Stimulated activated effector memory CD8-positive, alpha-beta T cell treated with anti-CD3 and anti-CD28 coated beads, Interleukin-12 subunit alpha, Interleukin-12 subunit beta, amount 100 ng/mL, for 72 hours (primary cell): ENCODE measurements at places on chromosomes 6 and 20.

DNA sequence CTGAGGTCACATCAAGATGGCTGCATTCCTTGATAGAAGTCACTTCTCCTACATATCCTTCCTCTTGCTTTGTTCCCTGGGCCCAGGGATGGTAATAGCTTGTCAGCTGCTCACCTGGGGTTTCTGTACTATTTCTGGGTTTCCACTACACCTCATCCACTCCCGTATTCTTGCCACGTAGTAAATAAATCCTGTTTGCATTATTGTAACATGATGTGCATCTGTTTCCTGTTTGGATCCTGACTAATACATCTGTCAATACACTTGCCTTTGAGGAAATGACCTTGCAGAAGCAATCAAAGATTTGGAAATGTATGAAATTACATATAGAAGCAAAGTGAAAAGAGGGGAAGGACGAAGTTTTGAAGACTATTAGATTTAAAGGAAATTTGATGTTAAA is 619.0 kb downstream of the PHF3 start:
- no peak for DNase-seq

DNA sequence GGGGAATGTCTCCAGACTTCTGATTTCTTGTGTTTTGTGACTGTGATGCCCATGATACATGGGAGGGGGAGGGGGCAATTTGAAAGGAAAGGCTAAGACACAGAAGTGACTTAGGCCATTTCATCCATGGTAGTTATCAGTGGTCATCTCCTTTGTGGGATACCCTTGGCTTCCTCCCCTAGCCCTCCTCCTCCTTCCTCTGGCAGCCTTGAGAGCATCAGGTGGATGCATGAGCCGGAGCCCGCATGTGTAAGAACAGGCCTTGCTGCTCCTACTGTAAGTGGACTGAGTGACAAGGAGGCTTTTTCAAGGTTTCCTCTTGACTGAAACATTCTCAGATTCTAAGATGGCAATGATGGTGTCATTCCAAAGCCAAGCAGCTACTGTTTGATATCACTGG is 874 bp downstream of the CD83 start:
- peak; percentile 57 for DNase-seq

GRCh38 chr6:24969343-24969860 is 33.6 kb upstream of the RIPOR2 start:
- DNase-seq, result no peak

DNA sequence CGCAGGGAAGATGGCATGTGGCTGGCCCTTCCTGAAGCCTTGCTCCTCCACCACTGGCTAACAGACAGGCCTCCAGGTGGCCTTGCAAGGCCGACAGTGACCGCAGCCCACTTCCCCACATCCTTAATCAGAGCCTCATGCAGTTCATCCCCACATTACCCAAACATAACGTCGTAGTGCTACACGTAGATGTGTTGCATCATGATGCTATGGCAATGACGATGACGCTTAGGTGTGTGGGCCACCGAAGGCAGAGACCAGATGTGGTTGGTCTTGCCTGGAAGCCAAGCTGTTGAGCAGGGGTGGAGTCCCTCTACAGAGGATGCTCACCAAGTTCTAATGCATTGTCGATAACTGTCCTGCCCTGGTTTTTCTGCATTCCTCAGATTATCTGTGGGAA is 5.6 kb downstream of the CD93 start:
- no peak for DNase-seq

DNA sequence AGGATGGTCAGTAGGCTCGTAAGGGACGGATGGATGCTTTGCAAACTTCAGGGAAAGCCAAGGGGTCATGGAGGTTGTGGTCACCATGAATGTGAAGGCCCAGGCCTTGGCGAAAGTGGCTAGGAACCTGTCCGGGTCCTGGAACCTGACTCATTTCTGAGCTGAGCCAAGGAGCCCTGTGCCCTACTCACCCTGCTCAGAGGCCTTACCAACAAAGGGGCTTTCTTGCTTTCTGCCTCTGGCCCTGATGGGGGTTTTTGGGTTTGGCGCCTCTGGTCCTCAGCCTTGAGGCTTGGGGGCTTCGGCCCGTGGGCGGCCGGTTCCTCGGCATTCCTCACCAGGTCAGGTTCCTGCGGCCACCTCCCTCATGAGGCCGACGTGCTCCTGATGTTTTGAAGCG is 155.1 kb downstream of the DTNBP1 start:
- no peak for DNase-seq

GRCh38 chr6:3314621-3315467 is 56.1 kb downstream of the PSMG4 start:
- DNase-seq, result no peak

DNA sequence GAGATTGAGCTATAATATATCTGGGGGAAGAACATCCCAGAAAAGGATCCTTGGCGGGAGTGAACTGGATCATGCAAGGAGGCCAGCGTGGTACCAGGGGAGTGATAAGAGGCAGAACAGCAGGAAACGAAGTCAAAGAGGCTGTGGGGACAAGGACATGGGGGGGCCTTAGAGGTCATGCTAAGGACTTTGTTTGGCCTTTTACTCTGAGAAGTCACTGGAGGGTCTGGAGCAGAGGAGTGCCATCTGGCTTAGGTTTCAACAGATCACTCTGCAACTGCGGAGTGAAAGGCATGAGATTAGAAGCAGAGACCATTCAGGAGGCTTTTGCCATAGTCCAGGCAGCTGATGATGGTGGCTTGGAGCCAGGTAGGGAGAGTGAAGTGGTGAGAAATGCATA is 24.3 kb downstream of the MRAP2 start:
- DNase-seq, result no peak

DNA sequence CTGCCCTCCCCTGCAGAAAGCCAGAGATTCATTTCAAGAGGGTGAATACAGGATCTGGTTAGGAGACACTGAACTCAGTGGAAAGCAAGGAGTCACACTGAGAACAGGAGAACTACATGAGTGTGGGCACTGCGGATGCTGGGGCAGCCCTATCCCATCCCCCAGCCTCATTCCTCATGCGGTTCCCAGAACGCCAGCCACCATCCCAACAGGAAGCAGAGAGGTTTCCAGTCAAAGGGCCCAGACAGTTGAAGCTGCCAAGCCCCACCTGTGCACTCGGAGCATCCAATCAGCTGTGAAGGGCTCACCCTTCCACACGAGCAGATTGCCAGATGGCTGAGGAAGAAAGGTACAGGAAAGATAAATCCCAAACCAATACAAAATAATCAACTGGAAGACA is 50.7 kb upstream of the PRND start:
- DNase-seq, result no peak

DNA sequence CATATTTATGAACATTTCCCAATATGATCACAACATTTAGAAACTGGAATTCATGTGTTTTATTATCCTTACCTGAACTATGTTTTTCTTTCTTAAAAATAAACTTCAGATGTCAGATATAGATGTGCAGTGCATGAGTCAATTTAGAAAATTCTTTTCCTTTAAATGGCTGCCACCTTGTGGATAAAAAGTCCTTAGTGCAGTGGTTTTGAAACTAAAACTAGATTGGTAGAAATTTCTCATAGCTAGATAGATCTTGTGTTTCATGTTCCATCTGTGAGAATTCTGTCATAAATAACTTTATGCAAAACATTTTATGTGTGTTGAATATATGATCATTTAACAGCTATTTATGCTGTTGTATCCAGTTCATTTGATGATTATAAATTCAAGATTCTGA is 134.9 kb downstream of the KLHL32 start:
- DNase-seq, result no peak

DNA sequence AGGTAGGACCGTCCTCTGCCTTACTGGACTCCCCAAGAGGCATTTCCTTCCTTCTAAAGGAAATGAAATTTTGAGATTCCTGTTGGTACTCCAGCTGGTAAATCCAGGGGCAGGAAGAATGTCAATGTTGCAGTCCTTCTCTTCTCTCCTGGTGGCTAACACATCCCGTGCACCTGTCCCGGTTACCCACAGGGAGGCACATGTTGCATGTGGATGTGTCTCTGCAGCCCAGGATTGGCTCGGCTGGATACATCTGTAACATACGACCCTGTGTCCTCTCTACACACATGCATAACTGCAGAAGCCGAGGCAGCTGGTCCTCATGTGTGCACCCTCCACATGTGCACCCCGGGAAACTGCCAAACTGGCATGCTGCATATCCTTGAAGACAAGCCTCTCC is 1.3 kb upstream of the LRFN2 start:
- DNase-seq, result no peak

DNA sequence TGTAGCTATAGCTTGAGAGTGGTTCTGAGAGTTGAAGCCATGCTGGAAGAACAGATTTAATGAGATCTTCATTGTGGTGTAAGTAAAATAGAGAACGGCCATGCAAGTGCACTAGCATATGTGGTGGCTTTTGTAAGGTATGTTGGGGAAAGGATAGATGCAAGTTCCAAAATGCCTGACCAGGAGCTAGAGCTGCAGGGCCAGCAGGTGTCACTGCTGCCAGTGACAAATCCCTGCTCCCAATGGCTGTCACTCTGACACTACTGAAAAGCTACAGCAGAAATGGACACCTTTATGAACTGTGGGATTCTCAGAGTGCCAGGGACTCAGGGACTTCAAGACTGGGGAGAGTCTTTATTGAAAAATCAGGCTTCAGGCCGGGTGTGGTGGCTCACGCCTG is 23.1 kb upstream of the VIP start:
- no peak for DNase-seq

GRCh38 chr20:57807401-57808263 is 97.8 kb upstream of the PMEPA1 start:
- DNase-seq, result no peak

- DNase-seq, result no peak
Observed at GRCh38 chr6:118558464-118559217, 10.5 kb downstream of the PLN start.
